ENCODE measurements at places on chromosomes 2 and 18. TPM values are rescaled to one million over a fixed set of nuclear protein-coding genes. Genes with fewer than 3 reads are reported as not detected.

GPR39 gene
- total RNA-seq = not detected

GRCh38 chr2:86301009-86301408 lies 36.4 kb downstream of the REEP1 start:
- H3K4me1 ChIP-seq = no peaks in the 10 kb centered on the region
- no peaks in the 10 kb centered on the region for H3K36me3 ChIP-seq
- DNase-seq = no peak
- no peak overlapping the region for H3K27ac ChIP-seq
- H3K4me3 ChIP-seq = no peak overlapping the region

STK17B gene
- total RNA-seq = 483 TPM

BOLL gene
- total RNA-seq = not detected

- no peaks in the 10 kb centered on the region for H3K4me1 ChIP-seq
- H3K4me3 ChIP-seq = no peak overlapping the region
- no peak for DNase-seq
- H3K27me3 ChIP-seq = no peaks in the 10 kb centered on the region
These were observed 163.6 kb upstream of the COL3A1 start for GRCh38 chr2:188810586-188810985.

KCMF1 gene
- 81.0 TPM for total RNA-seq

RESP18 gene
- total RNA-seq = not detected

HOXD4 gene
- not detected for total RNA-seq

GRCh38 chr2:113080134-113080533 lies 12.4 kb downstream of the IL1F10 start:
- DNase-seq = peak; percentile 67
- peaks cover 10% of the 10 kb centered on the region for H3K4me1 ChIP-seq
- no peaks in the 10 kb centered on the region for H3K36me3 ChIP-seq
- H3K27me3 ChIP-seq = peaks cover 14% of the 10 kb centered on the region

GRCh38 chr2:142869461-142870106 lies 7.9 kb upstream of the KYNU start:
- DNase-seq = no peak
- H3K27ac ChIP-seq = no peak overlapping the region
- H3K27me3 ChIP-seq = no peaks in the 10 kb centered on the region
- no peak overlapping the region for H3K4me3 ChIP-seq

DNA sequence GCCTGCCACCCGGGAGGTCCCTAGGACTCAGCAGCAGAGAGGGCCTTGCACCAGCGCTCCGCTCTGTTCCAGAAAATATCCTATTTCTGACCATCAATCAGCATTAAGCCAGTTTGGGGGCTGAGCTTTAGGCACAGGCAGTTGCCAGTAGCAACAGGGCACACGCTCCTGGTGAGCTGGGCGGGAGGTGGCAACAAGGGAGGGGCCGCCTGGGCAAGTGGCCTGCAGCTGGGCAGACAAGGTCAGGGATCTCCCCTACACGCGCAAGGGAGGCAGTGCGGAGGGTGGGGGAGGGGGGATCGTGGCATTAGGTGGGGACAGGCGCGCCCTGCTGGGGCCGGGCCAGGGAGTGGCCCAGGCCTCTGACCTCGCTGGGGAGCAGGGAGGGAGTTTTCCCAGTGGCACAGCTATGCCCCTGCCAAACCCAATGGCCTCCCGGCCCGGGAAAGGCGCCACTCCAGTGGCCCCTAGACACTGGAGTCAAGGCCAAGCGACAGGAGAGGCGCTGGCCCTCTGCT lies 302.8 kb downstream of the NCKAP5 start:
- no peaks in the 10 kb centered on the region for H3K36me3 ChIP-seq
- no peak for DNase-seq
- H3K27me3 ChIP-seq = peaks cover 25% of the 10 kb centered on the region
- no peaks in the 10 kb centered on the region for H3K4me1 ChIP-seq
- H3K4me3 ChIP-seq = no peak overlapping the region

DNA sequence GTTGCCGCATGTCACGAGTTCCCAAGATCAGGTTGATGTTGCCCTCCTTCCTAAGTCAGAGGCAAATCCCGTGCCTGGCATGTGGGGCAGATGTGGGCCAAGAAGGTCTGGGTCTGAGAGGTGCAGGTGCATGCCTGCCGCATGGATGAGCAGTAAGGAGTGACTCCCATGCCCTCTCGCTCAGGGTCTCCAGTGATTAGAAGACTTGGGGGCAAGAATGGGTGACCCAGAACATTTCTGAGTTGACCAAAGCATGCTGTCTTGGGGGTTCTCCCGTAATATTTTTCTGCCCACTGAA lies 120.6 kb upstream of the HDAC4 start:
- H3K27ac ChIP-seq = no peak overlapping the region
- H3K27me3 ChIP-seq = no peaks in the 10 kb centered on the region
- H3K36me3 ChIP-seq = no peaks in the 10 kb centered on the region
- no peaks in the 10 kb centered on the region for H3K4me1 ChIP-seq
- no peak for DNase-seq

KLHL29 gene
- 1.6 TPM for total RNA-seq

FIGN gene
- not detected for total RNA-seq

DNA sequence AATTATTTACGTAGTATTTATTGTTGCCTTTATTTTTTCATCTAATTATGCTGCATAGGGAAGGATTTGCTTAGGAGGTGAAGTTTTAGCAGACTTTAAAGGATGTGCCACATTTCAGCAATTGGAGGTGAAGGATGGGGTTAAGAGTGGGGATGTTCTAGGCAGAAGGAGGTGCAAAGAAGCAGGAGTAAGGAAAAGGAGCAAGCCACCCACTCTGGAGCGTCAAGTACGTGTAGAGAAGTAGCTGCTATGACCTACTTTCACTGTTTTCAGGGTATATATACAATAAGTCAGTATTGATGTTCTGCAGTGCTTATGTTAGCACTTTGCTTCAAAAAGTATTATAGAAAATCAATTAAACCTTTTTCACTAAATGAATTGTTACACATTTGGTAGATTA lies 34.4 kb downstream of the ITGAV start:
- no peaks in the 10 kb centered on the region for H3K27me3 ChIP-seq
- H3K27ac ChIP-seq = no peak overlapping the region
- DNase-seq = no peak
- peaks cover 4% of the 10 kb centered on the region for H3K4me1 ChIP-seq

- no peaks in the 10 kb centered on the region for H3K27me3 ChIP-seq
- no peaks in the 10 kb centered on the region for H3K36me3 ChIP-seq
These were observed 72.0 kb downstream of the KCNE4 start for GRCh38 chr2:223123855-223124610.

DNA sequence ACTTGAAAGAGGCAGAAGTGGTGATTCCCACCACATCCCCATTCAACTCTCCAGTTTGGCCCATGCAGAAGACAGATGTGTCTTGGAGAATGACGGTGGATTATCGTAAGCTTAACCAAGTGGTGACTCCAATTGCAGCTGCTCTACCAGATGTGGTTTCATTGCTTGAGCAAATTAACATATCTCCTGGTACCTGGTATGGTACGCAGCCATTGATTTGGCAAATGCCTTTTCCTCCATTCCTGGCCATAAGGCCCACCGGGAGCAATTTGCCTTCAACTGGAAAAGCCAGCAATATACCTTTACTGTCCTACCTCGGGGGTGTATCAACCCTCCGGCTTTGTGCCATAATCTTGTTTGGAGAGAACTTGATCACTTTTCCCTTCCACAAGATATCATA lies 411.5 kb upstream of the SMIM21 start:
- no peaks in the 10 kb centered on the region for H3K4me1 ChIP-seq
- no peaks in the 10 kb centered on the region for H3K36me3 ChIP-seq
- H3K27ac ChIP-seq = no peak overlapping the region

- H3K4me1 ChIP-seq = no peaks in the 10 kb centered on the region
- no peaks in the 10 kb centered on the region for H3K36me3 ChIP-seq
- H3K4me3 ChIP-seq = no peak overlapping the region
- H3K27me3 ChIP-seq = no peaks in the 10 kb centered on the region
- no peak for DNase-seq
These were observed 41.3 kb downstream of the SCG2 start for GRCh38 chr2:223560749-223561435.

- H3K36me3 ChIP-seq = no peaks in the 10 kb centered on the region
- no peak for DNase-seq
- H3K4me3 ChIP-seq = no peak overlapping the region
- H3K27ac ChIP-seq = no peak overlapping the region
- H3K27me3 ChIP-seq = no peaks in the 10 kb centered on the region
These were observed 67.5 kb downstream of the NYAP2 start for GRCh38 chr2:225466891-225467604.

- peaks cover 13% of the 10 kb centered on the region for H3K27me3 ChIP-seq
- no peaks in the 10 kb centered on the region for H3K4me1 ChIP-seq
- no peak for DNase-seq
- no peaks in the 10 kb centered on the region for H3K36me3 ChIP-seq
- no peak overlapping the region for H3K4me3 ChIP-seq
These were observed 36.8 kb downstream of the ADAM23 start for GRCh38 chr2:206480161-206480560.

GRCh38 chr2:233492751-233493150 lies 73.8 kb downstream of the USP40 start:
- no peak overlapping the region for H3K4me3 ChIP-seq
- peaks cover 6% of the 10 kb centered on the region for H3K4me1 ChIP-seq
- H3K27me3 ChIP-seq = no peaks in the 10 kb centered on the region
- H3K27ac ChIP-seq = no peak overlapping the region
- DNase-seq = no peak
